ENCODE measurements at places on chromosomes 1 and 21.

GRCh38 chr1:46684670-46685069 lies 13.0 kb downstream of the TEX38 start:
- no peak for DNase-seq

DNA sequence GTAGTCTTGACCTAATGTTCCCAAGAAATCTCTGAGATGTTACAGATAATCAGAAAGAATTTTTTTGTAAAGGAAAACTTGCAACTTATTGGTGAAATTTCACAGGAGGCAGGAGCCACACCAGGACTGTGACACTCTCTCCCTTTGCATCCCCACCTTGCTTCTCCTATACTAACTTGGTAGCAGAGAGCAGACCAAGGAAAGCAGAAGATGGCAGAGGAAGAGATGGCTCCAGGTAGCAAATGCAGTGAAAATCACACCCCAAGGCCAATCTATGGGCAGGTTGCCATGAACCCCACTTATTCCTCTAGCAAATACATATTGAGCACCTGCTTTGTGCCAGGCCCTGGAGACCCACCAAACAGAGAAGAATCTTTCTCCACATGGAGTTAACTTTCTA lies 303.4 kb upstream of the C1orf174 start:
- no peak for DNase-seq

- DNase-seq: no peak
These were observed 140.6 kb downstream of the ZNF281 start for GRCh38 chr1:200269256-200269655.

- DNase-seq: no peak
These were observed 2.1 kb upstream of the EDN2 start for GRCh38 chr1:41486371-41487125.

DNA sequence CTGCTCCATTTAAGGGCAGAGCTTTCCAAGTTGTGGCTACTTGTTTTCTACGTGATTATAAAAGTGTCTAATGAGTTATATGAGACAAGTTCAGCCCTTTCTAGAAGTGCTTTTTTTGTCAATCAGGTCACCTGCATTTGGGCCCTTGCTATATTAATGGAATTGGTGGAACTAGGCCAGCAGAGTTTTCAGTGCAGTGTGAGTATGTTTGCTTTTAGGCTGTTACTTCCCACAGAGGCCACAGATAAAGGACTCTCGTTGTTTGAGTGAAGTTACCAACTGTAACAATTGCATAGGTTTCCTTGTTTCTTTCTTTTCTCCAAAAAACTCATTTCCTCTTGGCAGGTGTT lies 10.9 kb downstream of the SMAP2 start:
- no peak for DNase-seq

Measured in activated CD4-positive, alpha-beta T cell treated with anti-CD3 and anti-CD28 coated beads for 48 hours (primary cell).